ENCODE measurements at places on chromosomes 2 and 18.

DNA sequence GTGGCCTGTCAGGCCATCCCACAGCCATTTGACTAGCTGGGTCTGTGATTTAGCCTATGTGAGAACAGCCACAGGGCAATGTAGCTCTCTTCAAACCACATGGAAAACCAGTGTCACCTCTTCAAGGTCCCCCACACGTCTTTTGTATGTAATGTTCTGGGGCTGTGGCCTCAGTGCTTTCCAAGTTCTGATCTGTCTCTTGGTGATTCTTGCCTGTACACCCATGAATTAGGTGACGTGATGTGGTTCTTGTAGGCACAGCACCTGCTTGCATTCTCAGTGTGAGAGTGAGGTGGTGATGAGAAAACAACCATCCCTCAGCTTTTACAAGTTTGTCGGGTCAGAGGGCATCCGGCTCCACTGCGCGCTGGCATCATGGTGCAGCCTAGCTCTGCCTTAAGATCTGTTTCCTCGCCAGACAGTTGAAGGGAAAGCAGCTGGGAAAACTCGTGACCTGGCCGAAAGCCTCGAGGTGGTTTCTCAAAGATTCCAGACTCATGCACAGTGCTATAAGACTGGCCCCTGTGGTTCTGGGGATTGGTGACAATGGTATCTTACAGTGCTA lies 125.8 kb downstream of the TANC1 start:
- no peak for DNase-seq

DNA sequence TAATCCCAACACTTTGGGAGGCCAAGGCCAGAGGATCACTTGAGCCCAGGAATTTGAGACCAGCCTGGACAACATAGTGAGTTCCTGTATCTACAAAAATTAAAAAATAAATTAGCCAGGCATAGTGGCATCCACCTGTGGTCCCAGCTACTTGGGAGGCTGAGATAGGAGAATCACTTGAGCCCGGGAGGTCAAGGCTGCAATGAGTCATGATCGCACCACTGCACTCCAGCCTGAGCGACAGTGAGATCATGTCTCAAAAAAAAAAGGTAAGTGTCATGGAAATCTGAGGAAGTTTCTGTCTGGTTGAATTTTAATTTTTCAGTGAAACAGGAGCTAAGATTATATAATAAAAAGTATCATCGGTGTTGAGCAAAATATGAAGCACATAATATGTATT lies 2.5 kb upstream of the C2orf15 start:
- DNase-seq: no peak

- no peak for DNase-seq
Observed at GRCh38 chr2:54384301-54385203, 71.6 kb upstream of the SPTBN1 start.

DNA sequence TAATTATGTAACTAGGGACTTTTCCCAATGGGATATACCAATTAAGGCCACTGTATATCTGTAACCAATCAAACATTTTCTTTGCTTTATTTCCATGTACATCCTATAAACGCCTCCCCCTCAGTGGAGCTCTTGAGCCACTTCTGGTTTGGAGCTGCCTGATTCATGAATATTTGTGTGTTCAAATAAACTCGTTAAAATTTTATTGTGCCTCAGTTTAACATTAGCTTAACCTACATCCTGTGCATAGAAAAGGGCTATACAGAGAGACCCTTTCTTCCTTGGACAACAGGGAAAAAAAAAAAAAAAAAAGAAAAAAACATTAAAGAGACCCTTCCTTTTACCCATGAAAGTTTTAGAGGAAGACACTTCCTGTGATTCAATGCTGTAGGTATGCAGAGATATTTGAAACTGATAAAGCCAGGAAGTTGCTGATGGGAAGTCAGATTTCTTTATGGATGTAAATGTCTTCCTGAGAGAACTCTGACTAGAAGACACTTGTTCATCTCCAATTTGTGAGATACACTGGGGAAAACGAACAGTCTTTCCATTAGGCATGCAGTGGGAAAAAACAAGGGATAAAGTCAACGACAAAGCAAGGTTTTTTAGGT lies 614.6 kb upstream of the SOX11 start:
- DNase-seq: no peak
